Activated CD4-positive, alpha-beta T cell treated with anti-CD3 and anti-CD28 coated beads, Interleukin-2, amount 10 ng/mL, durations not matched to agents 24 days and 14 days (primary cell): ENCODE measurements at places on chromosomes 1 and 21.

- no peak for DNase-seq
- no peak overlapping the region for H3K4me3 ChIP-seq
- peaks cover 35% of the 10 kb centered on the region for H3K36me3 ChIP-seq
- H3K27me3 ChIP-seq = no peaks in the 10 kb centered on the region
Measured at GRCh38 chr1:207839083-207839413, 71.9 kb downstream of the CD34 start.

- peaks cover 4% of the 10 kb centered on the region for H3K27me3 ChIP-seq
- H3K4me1 ChIP-seq = no peaks in the 10 kb centered on the region
- no peaks in the 10 kb centered on the region for H3K36me3 ChIP-seq
- H3K27ac ChIP-seq = no peak overlapping the region
- no peak for DNase-seq
Measured at GRCh38 chr1:99181892-99182291, 82.4 kb upstream of the PLPPR4 start.

- H3K4me1 ChIP-seq = no peaks in the 10 kb centered on the region
- no peak overlapping the region for H3K27ac ChIP-seq
- H3K27me3 ChIP-seq = no peaks in the 10 kb centered on the region
- no peak for DNase-seq
- H3K4me3 ChIP-seq = no peak overlapping the region
- no peaks in the 10 kb centered on the region for H3K36me3 ChIP-seq
Measured at GRCh38 chr1:17874231-17874630, 119.1 kb downstream of the ACTL8 start.

DNA sequence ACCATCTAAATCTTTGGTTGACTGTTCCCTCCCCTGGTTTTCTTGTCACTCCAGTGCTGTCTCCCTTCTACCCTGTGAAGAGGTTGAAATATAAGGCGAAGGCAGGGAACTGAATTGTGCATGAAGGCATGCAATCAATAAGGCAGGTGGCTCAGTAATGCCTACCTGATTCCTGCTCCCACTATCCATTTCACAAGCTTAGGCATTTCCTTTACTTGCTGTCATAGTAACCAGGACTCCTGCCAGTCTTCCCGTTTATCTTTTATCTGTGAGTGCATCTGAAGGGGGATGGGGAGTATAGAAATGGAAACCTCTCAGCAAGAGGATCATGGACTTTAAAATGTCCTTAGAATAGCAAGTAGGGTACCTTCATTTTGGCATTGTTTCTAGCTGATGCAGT lies 40.5 kb downstream of the MRPS6 start:
- H3K36me3 ChIP-seq = peaks cover 65% of the 10 kb centered on the region
- peaks cover 33% of the 10 kb centered on the region for H3K4me1 ChIP-seq
- no peak overlapping the region for H3K4me3 ChIP-seq
- DNase-seq = no peak
- H3K27ac ChIP-seq = peak overlapping the region; percentile 27
- H3K27me3 ChIP-seq = no peaks in the 10 kb centered on the region

DNA sequence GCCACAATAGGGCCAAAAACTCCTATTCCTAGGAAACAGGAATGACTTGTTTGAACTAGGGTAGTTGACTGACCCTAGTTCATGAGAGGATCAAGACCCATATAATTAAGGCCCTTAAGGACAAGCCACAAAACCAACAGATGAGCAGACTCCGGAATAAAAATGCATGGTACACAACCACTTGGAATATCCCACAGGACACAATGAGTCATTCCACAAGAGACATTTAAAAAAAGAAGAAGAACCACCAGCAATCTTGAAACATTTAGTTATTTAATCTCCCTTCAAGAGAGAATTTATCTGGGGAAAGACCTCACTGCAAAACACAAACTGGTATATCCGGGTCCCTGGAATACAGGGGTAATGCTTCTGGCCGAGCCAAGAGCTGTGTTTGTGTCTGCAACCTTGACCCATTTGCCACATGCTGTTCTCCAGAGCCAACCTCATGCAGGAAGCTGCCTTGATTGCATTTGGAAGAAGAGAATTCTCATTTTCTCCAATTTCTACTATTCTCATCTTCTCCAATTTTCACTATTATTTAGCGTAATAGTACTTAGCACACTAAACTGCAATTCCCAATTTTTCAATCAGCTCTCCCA lies 135.5 kb downstream of the TGFBR3 start:
- peaks cover 35% of the 10 kb centered on the region for H3K4me1 ChIP-seq
- no peaks in the 10 kb centered on the region for H3K27me3 ChIP-seq
- peaks cover 34% of the 10 kb centered on the region for H3K36me3 ChIP-seq
- no peak overlapping the region for H3K27ac ChIP-seq

DNA sequence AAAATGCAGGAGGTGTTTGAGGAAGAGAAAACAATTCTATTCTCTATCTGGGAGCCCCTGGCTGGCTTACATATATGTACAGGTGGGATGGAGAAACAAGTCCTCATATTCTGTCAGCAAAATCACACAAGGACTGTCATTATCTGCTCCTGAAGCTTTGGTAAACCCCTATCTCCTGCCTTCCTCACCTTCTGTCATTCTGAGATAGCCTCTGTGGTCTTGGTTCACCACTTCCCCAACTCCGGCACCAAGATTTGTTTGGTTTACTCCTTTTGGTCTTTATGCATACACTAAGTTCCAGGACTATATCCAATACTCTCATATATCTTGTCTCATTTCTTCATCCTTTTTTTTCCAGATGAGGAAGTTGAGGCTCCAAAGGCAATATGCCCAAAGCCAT lies 551.1 kb downstream of the PLPP3 start:
- no peak overlapping the region for H3K27ac ChIP-seq
- H3K4me1 ChIP-seq = no peaks in the 10 kb centered on the region
- DNase-seq = no peak
- H3K27me3 ChIP-seq = no peaks in the 10 kb centered on the region
- H3K36me3 ChIP-seq = no peaks in the 10 kb centered on the region
- no peak overlapping the region for H3K4me3 ChIP-seq
